ENCODE measurements at places on chromosomes 6 and 20. TPM values are rescaled to one million over a fixed set of nuclear protein-coding genes. Genes with fewer than 3 reads are reported as not detected.

DNA sequence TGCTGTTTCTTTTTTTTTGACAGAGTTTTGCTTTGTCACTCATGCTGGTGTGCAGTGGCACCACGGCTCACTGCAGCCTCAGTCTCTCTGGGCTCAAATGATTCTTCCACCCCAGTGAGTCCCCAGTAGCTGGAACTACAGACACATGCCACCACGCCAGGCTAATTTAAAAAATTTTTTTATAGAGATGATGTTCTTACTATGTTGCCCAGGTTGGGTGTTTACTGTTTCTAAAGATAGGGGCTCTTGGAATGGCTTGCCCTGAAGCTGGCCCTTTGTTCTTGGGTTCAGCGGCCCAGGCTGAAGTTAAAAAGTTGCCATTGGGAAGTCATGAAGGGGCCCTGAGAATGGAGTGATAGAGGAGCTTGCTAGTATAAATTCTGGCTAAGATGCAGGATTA is 16.5 kb downstream of the RALGAPB start:
- no peak overlapping the region for H3K4me3 ChIP-seq
- no peak overlapping the region for H3K27ac ChIP-seq
- no peak for DNase-seq
- peaks cover 17% of the 10 kb centered on the region for H3K36me3 ChIP-seq
- H3K27me3 ChIP-seq, result no peaks in the 10 kb centered on the region

DNA sequence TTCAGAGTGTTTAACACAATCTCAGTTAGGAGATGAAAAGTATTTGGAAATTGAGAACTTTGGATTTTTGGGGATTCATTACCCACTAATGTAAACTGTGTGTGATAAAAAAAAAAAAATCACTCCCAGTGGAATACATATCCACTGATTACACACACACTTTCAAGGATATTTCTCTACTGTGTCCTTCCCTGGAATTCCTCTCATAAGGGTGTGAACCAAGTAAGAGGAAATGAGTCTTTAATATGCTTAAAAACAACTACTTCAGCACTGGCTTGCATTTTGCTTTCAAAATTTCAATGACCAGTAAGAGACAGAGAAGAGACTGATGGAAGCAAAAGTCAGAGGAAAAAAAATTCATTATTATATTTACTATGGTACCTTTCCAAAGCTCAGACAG is 24.5 kb upstream of the MYCT1 start:
- no peak for DNase-seq
- no peaks in the 10 kb centered on the region for H3K36me3 ChIP-seq
- no peaks in the 10 kb centered on the region for H3K27me3 ChIP-seq
- H3K27ac ChIP-seq, result no peak overlapping the region
- no peak overlapping the region for H3K4me3 ChIP-seq
- no peaks in the 10 kb centered on the region for H3K4me1 ChIP-seq

GRCh38 chr6:85672623-85673022 is 29.9 kb upstream of the SYNCRIP start:
- peaks cover 30% of the 10 kb centered on the region for H3K36me3 ChIP-seq
- DNase-seq, result no peak
- H3K27ac ChIP-seq, result no peak overlapping the region
- no peaks in the 10 kb centered on the region for H3K27me3 ChIP-seq

DNA sequence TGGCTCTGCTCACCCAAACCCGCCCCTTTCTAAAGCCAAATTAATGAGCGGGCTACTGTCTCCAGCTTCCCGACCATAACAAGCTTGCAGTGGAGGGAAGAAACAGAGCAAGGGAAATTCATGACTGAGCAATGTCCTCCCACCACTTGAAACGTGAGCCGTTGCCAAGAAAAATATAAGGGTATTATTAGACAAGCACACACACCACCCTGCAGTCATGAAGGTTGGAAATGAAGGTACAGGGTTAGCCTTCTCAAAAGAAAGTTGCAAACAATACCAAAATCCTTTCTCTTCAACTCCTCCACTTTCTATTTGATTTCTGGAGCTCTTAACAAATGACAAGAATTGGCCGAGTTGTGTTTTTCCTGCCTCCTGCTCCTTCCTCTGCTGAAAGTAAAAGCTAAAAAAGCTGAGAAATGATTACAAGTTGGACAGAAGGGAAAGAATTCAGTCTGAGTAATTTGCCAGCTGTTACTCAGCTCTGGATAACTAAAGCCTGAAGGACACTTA is 151.1 kb upstream of the B3GAT2 start:
- no peak overlapping the region for H3K27ac ChIP-seq
- H3K36me3 ChIP-seq, result no peaks in the 10 kb centered on the region
- no peak overlapping the region for H3K4me3 ChIP-seq
- no peak for DNase-seq

DNA sequence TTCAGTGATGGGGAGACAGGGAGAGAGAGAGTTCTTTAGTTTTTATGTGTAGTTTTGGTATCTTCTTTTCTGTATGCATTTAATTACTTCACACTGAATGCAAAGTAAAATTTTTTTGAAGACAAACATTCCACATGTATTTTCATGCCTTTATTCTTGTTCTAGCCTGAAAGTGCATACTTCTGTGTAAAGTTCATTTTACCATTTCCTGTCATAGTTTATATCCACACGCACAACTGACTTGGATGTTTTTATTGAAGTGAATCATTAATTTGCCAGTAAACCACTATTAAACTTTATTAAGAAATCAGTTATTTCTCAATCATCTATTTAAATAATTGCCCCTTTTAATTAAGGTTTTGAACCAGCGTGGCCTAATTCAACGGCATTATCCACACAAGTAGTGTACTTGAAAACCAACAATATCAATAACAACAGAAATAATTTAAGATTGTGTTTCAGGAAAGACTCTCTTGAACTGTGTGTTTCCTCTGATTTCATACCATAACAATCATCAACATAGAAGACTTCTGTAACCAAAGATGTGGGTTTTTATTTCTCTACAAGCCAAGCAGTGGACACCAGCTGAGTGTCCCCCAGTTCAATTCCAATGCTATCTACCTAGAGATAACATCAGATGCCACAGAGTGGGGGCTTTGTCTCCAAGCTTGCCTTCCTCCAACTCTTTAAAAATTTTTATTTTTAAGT is 512.7 kb upstream of the JAG1 start:
- H3K4me1 ChIP-seq, result no peaks in the 10 kb centered on the region
- no peak overlapping the region for H3K4me3 ChIP-seq
- no peak for DNase-seq
- H3K36me3 ChIP-seq, result no peaks in the 10 kb centered on the region
- no peak overlapping the region for H3K27ac ChIP-seq

GRCh38 chr6:125153391-125154117 is at the start of gene TPD52L1:
TSS of gene TPD52L1 (plus strand) at chr6:125153773. CDS start at chr6:125153952, 179 bp downstream.
- H3K36me3 ChIP-seq, result peaks cover under 1% of the 10 kb centered on the region
- H3K27me3 ChIP-seq, result no peaks in the 10 kb centered on the region
- DNase-seq, result peak; percentile 75
- peaks cover 44% of the 10 kb centered on the region for H3K4me1 ChIP-seq
- H3K4me3 ChIP-seq, result peak within 1 kb of the TSS; percentile 74
- H3K27ac ChIP-seq, result peak within 1 kb of the TSS; percentile 63

DNA sequence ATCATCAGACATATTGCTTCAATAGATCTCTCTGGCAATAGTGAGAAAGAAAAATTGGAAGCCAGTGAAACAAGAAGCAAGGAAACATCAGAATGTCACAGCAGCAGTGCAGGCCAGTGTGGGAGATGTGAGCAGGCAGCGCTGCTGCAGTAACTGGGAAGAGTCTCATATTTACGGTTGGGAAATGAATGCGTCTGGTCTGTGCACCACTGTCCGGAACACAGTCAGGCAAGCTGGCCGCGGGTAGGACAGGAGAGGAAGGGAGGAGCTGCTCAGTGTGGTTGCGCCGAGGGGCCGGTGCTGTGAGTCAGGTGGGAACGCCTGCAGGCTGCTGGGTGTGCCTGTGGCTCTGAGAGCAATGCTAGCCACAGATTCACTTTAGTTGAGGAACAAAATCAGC is 6.4 kb upstream of the PSMG4 start:
- H3K4me1 ChIP-seq, result peaks cover 15% of the 10 kb centered on the region
- peak; percentile 79 for DNase-seq
- H3K27me3 ChIP-seq, result no peaks in the 10 kb centered on the region

GRCh38 chr6:16396497-16397319 is 158.3 kb downstream of the GMPR start:
- H3K4me3 ChIP-seq, result no peak overlapping the region
- H3K36me3 ChIP-seq, result no peaks in the 10 kb centered on the region
- H3K27ac ChIP-seq, result no peak overlapping the region
- no peak for DNase-seq

- no peak overlapping the region for H3K4me3 ChIP-seq
- no peak for DNase-seq
- H3K27ac ChIP-seq, result no peak overlapping the region
- H3K27me3 ChIP-seq, result no peaks in the 10 kb centered on the region
- peaks cover 12% of the 10 kb centered on the region for H3K4me1 ChIP-seq
These were observed 55.2 kb upstream of the PREP start for GRCh38 chr6:105458084-105458483.

DNA sequence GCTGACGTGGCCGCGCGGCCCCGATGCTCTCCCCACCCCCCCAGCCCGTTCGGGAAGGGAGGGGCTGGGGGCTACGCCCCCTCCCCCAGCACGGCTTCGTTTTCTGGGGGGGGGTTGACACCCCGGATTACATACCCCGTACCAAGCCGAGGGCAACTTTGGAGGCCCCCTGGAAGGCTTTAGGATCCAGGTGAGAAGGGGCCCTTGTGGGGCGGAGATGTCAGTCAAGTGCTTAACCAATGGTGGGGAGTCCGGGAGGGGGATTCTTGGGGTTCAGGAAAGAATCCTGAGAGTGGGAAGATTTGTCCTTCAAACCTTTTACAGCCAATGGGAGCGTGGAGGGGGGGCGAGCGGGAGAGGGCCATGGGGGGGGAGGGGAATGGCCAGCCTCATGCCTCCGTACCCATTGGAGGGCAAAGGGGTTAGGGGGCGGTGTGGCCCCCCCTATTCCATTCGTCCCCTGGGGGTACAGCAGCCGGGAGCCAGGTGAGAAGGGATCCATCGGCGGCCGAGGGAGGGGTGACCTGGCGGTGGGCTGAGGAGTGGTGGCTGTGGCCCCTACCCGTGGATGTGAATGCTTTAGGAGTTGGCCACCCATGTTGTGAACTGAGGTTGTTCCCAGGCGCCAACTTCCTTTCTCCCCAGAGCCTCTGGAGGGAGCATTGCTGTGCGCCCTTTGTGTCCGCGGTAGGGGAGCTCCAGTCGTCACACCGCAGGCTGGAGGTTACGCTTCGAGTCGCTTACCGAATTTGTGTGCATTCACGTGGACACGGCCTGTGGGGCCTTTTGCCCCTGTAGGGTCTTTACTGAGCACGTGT is 682 bp downstream of the BRD2 start:
- peak overlapping the region; percentile 100 for H3K4me3 ChIP-seq
- DNase-seq, result peak; percentile 79
- H3K4me1 ChIP-seq, result peaks cover 11% of the 10 kb centered on the region
- H3K27ac ChIP-seq, result peak overlapping the region; percentile 99
- H3K27me3 ChIP-seq, result no peaks in the 10 kb centered on the region

DNA sequence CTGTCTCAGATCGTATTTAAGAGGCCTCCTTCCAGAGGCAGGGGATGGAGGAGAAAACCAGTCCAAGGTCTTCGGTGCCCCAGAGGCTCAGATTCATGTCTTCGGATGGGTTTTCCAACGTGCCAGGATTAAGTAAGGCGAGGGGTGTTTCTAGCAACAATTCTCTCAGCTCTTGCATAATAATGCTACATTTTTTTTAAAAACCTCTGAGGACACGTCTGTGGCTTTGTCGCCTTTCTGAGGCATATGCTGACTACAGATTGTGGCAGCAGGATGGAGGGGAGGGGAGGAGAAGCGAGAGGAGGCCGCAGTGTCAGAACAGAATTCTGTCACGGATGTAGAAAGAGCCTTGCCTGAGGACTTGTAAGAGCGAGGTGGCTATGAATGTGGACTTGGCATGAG is 17.7 kb upstream of the CCDC167 start:
- peaks cover 17% of the 10 kb centered on the region for H3K4me1 ChIP-seq
- H3K27ac ChIP-seq, result no peak overlapping the region
- H3K4me3 ChIP-seq, result no peak overlapping the region
- DNase-seq, result no peak
- 0 out of 2 replicates have a peak, but pooled peaks cover 6% of the 10 kb centered on the region for H3K27me3 ChIP-seq
- no peaks in the 10 kb centered on the region for H3K36me3 ChIP-seq

- no peak overlapping the region for H3K27ac ChIP-seq
- peaks cover 54% of the 10 kb centered on the region for H3K36me3 ChIP-seq
- no peak overlapping the region for H3K4me3 ChIP-seq
- H3K4me1 ChIP-seq, result no peaks in the 10 kb centered on the region
These were observed 15.0 kb upstream of the CSE1L start for GRCh38 chr20:49030954-49031619.

DNA sequence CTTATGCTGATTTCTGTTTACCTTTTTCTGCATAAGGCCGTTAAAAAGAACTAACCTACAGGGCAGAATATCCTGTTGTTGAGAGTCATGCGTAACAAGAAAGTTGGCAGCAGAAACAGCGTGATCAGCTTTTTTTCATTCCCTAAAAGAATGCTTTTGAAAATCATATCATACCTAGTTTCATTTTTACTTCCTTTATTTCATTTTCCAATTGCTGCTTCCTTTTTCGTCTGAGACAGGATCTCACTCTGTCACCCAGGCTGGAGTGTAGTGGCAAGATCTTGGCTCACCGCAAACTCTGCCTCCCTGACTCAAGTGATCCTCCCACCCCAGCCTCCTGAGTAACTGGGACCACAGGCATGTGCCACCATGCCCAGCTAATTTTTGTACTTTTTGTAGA is 4.1 kb downstream of the CALHM6 start:
- no peaks in the 10 kb centered on the region for H3K4me1 ChIP-seq
- no peak overlapping the region for H3K27ac ChIP-seq
- H3K4me3 ChIP-seq, result no peak overlapping the region
- H3K36me3 ChIP-seq, result no peaks in the 10 kb centered on the region

- H3K27me3 ChIP-seq, result no peaks in the 10 kb centered on the region
- H3K4me1 ChIP-seq, result no peaks in the 10 kb centered on the region
- H3K27ac ChIP-seq, result no peak overlapping the region
These were observed 61.1 kb downstream of the HMGN3 start for GRCh38 chr6:79173378-79173777.

- peak overlapping the region; percentile 93 for H3K27ac ChIP-seq
- H3K4me1 ChIP-seq, result peaks cover 44% of the 10 kb centered on the region
- no peaks in the 10 kb centered on the region for H3K36me3 ChIP-seq
- peak overlapping the region; percentile 16 for H3K4me3 ChIP-seq
These were observed 38.2 kb upstream of the IER3 start for GRCh38 chr6:30782425-30783014.

DNA sequence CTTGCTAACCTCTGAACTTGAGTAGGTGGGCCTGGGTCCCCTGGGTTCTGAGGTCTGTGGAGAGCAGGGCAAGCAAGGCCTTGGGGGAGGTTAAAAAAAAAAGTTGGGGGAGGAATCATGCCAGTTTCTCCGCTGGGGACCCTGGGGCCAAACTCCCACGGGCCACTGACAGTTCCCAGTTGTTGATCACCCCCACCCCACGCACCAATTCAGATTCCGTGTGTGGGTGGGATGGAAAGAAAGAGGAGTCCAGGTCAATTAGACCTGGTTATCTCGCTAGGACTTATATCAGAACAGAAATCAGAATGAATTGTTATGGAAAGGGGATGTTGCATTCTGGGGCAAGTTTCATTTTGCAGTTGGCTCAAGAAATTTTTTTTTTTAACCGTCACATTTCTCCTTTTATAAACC is 46.7 kb upstream of the SUPT3H start:
- peaks cover 13% of the 10 kb centered on the region for H3K4me1 ChIP-seq
- H3K4me3 ChIP-seq, result no peak overlapping the region

The SLC17A1 gene
- not detected for total RNA-seq

The GCNT2 gene
- 35.7 TPM for total RNA-seq

The CST4 gene
- 0.78 TPM for total RNA-seq

The PAK1IP1 gene
- 15.2 TPM for total RNA-seq

The PPP1R11 gene
- total RNA-seq, result 49.3 TPM

The HLA-DRB1 gene
- total RNA-seq, result 3.1 TPM

The GATA5 gene
- 2.1 TPM for total RNA-seq

The BHLHE23 gene
- total RNA-seq, result not detected

The LY6G6D gene
- total RNA-seq, result not detected

The TP53TG5 gene
- 0.23 TPM for total RNA-seq
